NCI-H187 treated with DMSO at 0.1 percent for 48 hours (cell line): ENCODE measurements at places on chromosomes 4 and X.

GRCh38 chr4:104099141-104099540, 379.4 kb upstream of the TACR3 start:
- no peak for DNase-seq

DNA sequence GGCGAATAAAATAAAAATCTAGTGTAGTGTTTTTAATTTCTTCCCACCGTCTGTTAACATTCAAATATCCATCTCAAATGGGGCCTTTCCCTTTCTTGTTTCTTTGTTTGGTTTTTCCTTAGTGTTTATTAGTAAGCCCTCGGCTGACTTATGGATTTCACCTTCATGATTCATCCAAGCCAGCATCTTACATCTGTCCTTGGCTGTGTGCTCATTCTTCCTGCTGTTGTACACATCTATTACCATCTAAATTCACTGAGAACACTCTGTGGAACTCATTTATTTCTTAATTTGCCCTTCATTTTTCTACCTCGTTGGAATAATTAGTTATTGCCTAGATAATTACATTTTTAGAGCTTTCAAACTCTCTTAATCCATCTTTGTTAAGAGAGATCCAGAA, 84.9 kb downstream of the SPCS3 start:
- no peak for DNase-seq

- no peak for DNase-seq
These were observed 623.5 kb downstream of the FSTL5 start for GRCh38 chr4:161540265-161540664.

DNA sequence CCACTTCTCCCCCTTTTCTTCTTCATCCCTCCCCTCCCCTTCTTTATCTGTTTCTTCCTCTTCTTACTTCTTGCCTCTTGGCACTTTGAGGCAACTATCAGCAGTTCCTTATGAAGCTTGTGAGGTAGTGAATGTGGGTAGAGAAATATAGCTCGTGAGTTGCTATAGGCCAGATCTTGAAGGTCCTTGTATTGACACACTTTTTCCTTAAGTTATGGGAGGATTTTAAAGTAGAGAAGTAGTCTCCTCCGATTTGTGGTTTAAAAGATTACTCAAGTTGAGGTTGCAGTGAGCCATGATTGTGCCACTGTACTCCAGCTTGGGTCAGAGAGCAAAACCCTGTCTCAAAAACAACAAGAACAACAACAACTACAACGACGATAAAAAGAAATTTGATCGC, 3.4 kb upstream of the RRAGB start:
- DNase-seq, result no peak

DNA sequence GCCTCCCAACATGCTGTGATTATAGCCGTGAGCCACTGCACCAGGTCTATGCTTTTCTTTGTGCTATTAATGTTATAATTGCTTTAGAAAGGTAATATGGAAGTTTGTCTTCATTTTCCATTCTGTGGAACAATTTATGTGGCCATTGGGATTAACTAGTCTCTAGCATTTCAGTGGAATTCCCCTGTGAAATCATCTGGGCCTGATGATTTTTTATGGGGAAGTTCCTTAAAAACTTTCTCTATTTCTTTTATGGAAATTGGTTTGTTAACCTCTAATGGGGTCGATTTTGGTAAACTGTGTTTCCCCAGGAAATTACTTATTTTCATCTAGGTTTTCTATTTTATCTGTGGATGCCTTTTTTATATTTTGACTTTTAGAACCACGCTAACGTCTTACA, 11.3 kb downstream of the TIMP1 start:
- no peak for DNase-seq

DNA sequence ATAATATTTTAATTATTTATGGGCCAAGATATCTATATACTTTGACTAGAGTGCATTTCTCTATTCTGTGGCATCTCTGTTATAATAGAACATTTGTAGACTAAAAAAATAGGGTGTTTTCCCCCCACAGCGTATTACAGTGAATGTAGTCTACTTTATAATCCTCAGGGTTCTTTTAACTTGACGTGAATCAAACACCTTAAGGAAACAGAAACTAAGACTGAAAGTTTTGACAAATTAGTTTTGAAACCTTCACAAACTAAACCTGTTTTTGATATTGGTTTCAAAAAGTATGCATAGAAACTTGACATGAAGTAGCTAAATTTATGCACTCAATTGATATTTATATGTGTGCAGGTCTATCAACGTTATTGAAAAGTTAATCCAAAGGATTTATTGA, 1963.1 kb upstream of the TENM3 start:
- no peak for DNase-seq

GRCh38 chr4:144209491-144209890, 69.0 kb upstream of the GYPA start:
- DNase-seq, result no peak

DNA sequence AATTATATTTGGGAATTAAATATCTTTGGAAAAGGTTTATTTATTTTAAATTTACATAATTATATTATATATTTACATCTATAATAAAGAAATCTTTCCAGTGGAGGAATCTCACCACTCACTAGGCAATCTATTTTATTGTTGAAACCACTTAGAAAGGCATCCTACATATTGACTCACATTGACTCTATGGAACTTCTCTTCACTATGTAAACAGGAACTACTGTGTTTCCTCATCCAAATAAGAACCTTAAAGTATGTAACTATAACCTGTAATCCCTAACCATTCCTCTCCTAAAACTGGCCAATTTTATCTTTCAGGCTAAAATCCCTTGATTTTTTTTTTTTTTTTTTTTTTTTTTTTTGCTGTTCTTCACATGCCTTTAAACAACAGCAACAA, 268.7 kb downstream of the MAPK10 start:
- DNase-seq, result no peak

DNA sequence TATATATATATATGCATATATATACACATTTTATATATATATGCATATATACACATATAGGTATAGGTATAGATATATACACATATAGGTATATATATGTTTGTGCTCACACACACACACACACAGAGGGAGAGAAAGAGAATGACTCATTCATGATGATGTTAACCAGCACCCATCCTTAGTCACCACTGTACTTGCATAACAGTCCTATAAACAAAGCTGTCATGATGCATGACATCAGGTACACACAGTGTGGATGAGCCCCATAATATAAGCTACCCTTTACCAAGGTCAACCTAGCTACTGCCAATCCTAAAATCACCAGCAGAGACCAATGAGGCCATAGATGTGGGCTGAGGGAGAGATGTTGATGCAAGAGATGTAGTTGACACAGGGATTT, 1408.0 kb downstream of the RAPGEF2 start:
- no peak for DNase-seq

DNA sequence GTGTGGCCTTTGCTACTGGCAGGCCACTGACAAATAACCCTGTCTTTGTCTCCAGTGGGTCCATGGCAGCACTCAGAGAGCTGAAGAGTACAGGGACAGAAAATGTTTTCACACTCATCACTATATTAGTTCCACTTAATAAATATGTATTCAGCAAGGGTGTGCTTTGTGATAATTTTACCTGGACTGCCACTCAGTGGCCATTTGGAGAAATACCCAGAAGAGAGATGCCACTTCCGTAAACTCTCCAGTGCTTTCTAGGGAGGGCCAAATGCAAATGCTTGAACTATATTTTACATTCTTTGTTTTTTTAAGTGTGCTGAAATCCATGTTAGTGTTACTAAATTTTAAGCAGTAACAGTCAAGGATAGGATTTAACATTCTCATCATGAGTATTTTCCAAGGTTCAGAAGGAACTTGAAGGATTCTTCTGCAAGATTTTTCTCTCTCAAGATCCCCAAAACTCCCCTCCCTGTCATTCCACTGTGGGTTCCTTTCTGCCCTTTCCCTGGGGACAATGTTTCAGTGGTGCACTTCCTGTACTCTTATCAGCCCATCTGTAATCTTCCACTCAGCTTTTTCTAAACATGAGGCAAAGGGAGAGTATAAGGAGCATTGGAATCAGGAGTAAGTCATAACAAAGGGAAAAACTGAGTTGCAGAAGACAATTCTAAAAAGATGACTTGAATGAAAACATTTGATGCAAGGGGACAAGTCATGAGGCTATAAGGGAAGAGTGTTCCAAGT, 46.0 kb downstream of the TFDP3 start:
- no peak for DNase-seq

GRCh38 chr4:86291180-86291579, 68.7 kb downstream of the MAPK10 start:
- no peak for DNase-seq

- no peak for DNase-seq
These were observed 52.5 kb downstream of the JADE1 start for GRCh38 chr4:128861856-128862518.

DNA sequence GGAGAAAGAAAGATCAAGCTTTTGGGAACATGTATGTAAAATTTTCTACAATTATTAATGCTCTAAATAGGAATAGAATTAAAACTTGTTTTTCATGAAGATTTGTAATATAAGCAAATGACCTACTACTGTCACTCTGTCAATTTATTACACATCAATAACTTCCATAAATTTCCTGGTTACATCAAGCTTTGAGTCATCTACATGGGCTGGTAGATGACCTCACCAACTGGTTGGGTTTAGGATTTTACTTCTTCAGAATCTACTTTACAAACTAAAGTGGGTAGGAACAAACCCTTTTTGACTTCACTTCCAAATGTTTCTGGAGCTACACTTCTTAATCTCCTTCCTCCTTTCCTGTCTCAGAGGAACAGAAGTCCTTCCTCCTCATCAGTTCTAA, 12.0 kb upstream of the LRAT start:
- DNase-seq, result no peak
